Peyer's patch (tissue), 4 donors: ENCODE measurements at places on chromosomes 4 and X. TPM values are rescaled to one million over a fixed set of nuclear protein-coding genes. Genes with fewer than 3 reads are reported as not detected.

DNA sequence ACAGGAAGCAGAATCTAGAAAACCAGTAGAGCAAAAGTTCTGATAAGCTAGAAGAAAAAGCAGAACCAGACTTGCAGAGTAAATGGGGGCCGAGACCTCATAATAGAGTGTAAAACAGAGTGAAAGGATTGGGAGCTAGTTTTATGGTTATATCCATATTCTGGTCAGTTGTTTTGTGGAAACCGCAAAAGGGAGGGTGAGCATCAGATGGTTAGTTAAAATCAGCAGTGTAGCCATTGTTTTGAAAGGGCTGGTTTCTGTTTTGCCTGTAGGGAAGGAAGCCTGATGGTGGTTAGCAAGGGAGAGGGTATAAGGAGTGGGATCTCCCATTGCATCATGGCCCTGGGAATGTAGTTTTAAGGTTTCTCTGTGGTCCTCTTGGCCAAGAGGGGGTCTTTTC is 17.2 kb upstream of the CCNI start:
- DNase-seq: no peak

- no peak for DNase-seq
Measured at GRCh38 chr4:153564630-153565525, 98.7 kb downstream of the TMEM131L start.

- no peak for DNase-seq
Measured at GRCh38 chr4:100823066-100823992, 305.5 kb upstream of the EMCN start.

Gene C4orf51
- not detected for total RNA-seq

- DNase-seq: no peak
Measured at GRCh38 chrX:3250966-3251365, 95.5 kb downstream of the MXRA5 start.

GRCh38 chr4:76554630-76555029 is 119.6 kb downstream of the SHROOM3 start:
- no peak for DNase-seq

DNA sequence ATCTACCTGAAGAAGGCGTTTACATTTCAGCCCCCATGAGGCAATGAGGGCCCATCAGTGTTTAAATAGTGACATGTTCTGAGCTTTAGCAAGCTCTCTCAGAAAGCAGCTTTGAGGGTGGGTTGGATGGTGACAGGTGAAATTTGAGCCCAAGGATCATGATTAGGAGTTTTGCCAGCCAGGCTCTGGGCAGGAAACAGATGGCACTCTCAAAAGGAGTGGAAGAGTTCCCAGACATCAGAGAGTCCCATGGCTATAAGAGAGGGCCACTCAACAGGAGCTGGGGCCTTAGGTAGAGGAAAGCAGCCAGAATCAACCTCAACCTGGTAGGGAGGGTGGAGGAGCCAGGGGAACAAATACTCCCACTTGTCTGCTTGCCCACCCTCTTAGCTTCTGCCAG is 499.8 kb downstream of the MID1IP1 start:
- DNase-seq: no peak

- DNase-seq: no peak
Measured at GRCh38 chrX:10314530-10315104, 157.8 kb downstream of the CLCN4 start.

- peak; percentile 54 for DNase-seq
Measured at GRCh38 chrX:38879631-38880220, 78.5 kb downstream of the MID1IP1 start.

DNA sequence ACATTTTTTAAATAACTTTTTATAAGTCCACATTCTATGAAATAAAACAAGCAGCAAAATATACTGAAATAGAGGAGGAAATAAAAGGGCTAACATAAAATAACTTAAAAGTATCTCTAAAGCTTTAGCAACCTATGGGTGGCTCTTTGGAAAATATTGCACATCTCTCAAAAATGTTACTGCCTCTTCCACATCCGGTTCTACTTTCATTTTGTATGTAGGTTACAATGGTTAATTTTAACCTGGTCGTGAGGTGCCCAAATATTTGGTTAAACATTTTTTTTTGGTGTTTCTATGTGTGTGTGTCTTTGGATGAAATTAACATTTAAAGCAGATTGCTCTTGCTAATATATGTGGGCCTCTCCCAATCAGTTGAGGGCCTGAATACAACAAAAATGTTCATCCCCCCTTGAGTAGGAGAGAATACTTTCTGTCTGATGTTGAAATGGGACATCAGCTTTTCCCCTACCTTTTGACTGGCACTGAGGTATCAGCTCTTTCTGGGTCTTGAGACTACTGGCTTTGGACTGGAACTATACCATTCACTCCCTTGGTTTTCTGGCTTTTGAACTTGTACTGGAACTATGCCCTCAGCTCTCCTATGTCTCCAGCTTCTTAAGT is 353.0 kb downstream of the ADAM29 start:
- no peak for DNase-seq

DNA sequence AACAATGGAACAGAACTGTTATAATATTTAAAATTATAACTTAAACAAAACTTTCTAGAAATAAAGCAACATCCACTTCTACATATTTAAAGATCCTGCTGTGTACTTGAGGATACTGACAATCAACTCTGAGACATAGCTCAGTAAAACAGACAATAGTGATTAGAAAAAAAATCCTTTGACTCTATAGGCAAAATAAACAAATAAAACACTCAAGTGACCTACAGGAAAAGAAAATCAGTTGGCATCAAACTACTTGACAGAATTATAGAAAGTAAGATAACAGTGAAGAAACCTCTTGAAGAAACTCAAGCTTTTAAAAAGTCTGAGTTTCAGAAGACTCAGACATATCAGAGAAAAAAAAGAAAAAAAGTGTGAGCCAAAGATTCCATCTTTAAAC is 55.9 kb upstream of the THOC2 start:
- DNase-seq: no peak

GRCh38 chr4:8592366-8593263 is at the start of gene CPZ:
Gene CPZ (plus strand): TSS chr4:8592765. CDS start chr4:8592834, 69 bp downstream.
- no peak for DNase-seq

Gene MXRA5
- 2.9 TPM for total RNA-seq

DNA sequence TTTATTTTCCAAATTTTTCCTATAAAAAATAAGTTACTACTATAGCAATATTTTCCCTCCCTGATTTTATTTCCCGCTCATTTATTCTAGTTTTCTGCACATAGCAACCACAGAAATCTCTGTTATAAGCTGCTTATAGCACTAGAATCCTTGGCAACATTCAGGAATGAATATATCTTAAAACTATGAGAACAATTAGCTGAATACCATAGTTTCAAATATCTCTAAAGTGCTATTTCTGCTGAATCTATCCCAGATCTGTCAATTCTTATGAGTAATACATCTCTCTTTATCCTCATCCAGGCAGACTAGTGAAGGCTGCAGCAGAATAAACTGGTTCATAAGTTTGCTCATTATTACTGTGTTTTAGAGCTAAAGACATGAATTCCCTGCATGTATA is 622.9 kb upstream of the DIPK2B start:
- no peak for DNase-seq

Gene MCF2
- not detected for total RNA-seq

Gene ARL9
- total RNA-seq: not detected

Gene CCDC110
- total RNA-seq: not detected

Gene ZFP42
- total RNA-seq: not detected

Gene AMBN
- not detected for total RNA-seq

- DNase-seq: no peak
Measured at GRCh38 chr4:95013236-95013635, 255.5 kb downstream of the BMPR1B start.

Gene HSFX3
- not detected for total RNA-seq

Gene ADAD1
- not detected for total RNA-seq

DNA sequence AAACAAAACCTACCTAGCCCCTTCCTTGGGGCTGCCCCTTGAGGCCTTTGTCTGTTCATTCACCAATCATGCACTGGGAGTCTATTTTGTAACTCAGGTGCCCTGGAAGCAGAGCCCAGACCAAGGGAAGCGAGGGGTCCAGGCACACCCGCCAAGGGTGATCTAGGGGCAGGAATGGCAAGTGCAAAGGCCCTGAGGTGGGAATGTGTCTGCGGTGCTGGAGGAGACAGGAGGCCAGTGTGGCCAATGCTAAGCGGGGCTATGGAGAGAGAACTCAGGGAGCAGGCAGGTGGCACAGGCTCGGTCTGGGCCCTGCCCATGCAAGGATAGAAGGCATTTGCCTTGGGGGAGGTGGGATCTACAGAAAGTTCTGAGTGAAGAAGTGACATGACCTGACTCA is 3.5 kb upstream of the SH3BP2 start:
- DNase-seq: no peak

GRCh38 chrX:44997888-44998287 is 124.9 kb downstream of the KDM6A start:
- no peak for DNase-seq

Gene NMU
- total RNA-seq: not detected

GRCh38 chr4:38161208-38162113 is 201.3 kb downstream of the PTTG2 start:
- DNase-seq: no peak

Gene RNF212
- not detected for total RNA-seq

- DNase-seq: no peak
Measured at GRCh38 chr4:115906428-115906827, 793.0 kb upstream of the NDST4 start.

DNA sequence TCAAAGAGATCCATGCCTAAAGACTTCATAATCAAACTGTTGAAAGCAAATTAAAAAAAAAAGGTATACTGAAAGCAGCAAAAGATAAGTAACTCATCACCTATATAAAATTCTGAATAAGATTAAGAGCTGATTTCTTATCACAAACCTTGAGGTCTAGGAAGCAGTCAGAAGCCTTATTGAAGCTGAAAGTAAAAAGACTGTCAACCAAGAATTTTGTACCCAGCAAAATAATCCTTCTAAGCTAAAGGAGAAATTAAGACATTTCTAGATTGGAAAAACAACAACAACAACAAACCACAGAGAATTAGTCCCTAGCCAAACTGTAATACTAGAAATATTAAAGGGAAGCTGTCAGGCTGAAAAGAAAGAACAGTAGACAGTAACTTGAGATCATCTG is 622.9 kb downstream of the PCDH7 start:
- no peak for DNase-seq

- peak; percentile 76 for DNase-seq
Measured at GRCh38 chrX:131802836-131803626, 220.1 kb upstream of the STK26 start.

DNA sequence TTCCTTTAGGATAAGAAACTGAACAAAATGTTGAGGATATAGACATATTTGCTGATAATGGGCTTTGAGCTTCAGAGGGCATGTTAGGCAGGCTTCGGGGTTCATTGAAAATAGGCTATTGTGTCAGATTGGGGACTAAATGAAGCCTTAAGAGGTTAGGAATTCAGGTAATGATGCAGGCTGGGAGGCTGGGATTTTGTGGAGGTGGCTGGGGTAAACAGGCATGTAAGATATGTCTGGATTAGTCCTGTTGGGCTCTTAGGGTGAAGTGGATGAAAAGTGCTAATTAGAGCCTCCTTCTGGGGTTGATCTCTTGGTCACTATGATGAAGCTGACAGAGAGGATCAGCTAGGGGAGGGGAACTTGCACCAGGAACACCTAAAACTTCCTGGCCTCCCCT is 80.2 kb upstream of the ESX1 start:
- no peak for DNase-seq

- peak; percentile 93 for DNase-seq
Measured at GRCh38 chr4:110516106-110516922, 40.4 kb downstream of the ENPEP start.

DNA sequence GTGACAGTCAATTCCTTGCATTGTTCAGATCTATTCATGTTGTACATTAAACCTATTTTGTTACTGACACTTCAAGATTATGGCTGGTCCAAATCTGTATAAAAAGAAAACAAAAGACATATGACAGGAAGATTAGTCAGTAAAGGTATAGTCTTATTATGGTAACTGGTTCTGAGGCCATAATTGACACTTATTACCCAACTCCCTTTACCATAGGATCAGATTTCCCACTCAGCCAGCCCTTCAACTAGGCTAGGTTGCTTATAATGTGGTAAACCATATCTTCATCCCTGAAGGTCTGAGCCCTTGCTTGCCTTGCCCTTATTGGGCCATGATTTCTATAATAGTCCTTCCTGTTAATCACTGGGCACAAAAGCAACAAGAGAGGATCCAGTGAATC is 289.6 kb downstream of the CXXC4 start:
- DNase-seq: no peak

- no peak for DNase-seq
Measured at GRCh38 chr4:150784305-150784704, 202.4 kb downstream of the MAB21L2 start.

DNA sequence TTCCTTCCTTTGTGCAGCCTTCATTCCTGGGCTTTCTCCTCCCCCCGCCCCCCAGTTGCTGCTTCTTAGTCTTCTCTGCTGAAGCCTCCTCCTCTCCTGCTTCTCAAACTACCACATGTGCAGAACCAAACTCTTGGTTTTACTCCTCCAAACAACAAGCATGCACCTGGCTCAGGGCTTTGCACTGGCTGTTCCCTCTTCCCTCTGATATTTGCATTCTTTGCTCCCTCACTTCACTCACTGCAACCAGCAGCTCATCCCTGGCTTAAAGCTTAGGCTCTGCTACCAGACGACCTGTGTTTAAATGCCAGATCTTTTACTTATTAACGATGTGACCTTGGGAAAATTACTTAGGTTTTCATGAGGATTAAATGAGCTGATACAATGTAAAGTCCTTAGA is 51.4 kb downstream of the MED28 start:
- no peak for DNase-seq

- DNase-seq: no peak
Measured at GRCh38 chr4:56739066-56739777, 58.1 kb upstream of the HOPX start.

Gene ESX1
- not detected for total RNA-seq

Gene ADH7
- total RNA-seq: not detected

Gene PCDH7
- total RNA-seq: 7.5 TPM

- DNase-seq: peak; percentile 55
Measured at GRCh38 chrX:96407072-96407471, 277.6 kb upstream of the DIAPH2 start.

Gene TKTL2
- not detected for total RNA-seq

DNA sequence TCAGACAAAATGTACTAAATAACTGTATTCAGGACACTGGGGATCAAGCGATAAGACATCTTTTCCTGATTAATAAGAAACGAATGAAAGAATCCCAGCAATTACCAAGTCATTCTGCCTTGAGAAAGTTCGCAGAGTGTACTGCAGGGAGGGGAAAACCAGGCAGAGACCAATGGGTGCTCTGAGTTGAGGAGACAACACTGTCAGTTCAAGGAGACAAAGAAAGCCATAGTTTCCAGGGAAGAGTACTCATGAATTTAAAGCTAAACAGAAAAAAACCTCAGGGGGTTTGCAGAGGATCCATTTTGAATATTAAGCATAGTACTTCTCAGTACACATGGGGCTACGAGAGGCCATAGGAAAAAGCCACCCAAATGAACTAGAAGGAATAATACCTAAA is 573.0 kb downstream of the KCTD8 start:
- DNase-seq: no peak

Gene CT45A2
- not detected for total RNA-seq
